Activated CD8-positive, alpha-beta T cell treated with anti-CD3 and anti-CD28 coated beads, Interleukin-2, amount 10 ng/mL, durations not matched to agents 7 days and 5 days (primary cell): ENCODE measurements at places on chromosomes 11 and 22. TPM values are rescaled to one million over a fixed set of nuclear protein-coding genes. Genes with fewer than 3 reads are reported as not detected.
A peak's percentile ranks its signal among the peaks of the same experiment; 100 is the strongest.

The DBX1 gene
- total RNA-seq = not detected

- peak overlapping the region; percentile 82 for H3K27ac ChIP-seq
- peak; percentile 76 for DNase-seq
- H3K27me3 ChIP-seq = no peaks in the 10 kb centered on the region
- H3K4me3 ChIP-seq = peak overlapping the region; percentile 29
These were observed 14.3 kb upstream of the BCL9L start for GRCh38 chr11:118939953-118940598.

The OR51B5 gene
- not detected for total RNA-seq

DNA sequence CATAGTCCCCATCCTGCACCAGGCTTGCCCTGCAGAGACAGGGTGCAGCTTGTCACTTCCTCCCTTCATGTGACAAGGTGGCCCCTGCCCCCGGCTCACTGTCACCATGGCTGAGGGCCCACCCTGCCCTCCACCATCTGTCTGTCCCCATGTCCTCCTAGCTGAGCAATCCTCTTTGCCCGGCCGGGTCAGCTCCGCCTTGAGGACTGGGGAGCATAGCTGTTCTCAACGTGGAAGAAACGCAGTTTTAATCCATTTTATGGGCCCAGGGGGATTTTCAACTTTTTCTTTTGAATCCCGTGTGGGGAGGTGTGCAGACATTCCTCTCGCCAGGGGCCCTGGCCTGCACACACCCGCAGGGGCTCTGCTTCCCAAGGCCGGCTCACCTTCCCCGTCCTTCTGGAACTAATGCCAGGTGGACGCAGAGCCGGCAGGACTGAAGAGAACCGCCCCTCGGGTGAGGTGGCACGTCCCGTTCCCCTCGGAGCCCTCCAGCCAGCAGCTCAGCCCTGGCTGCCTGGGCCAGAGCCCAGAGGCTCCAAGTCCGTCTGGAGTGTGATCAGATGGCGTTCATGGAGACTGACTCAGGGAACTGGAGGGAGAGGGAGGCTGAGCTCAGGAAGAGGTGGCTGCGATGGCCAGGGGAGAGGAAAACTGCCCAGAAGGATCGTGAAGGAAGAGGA lies 1108.7 kb downstream of the BRD1 start:
- DNase-seq = no peak
- H3K4me1 ChIP-seq = peaks cover 7% of the 10 kb centered on the region
- no peak overlapping the region for H3K4me3 ChIP-seq
- H3K27me3 ChIP-seq = no peaks in the 10 kb centered on the region
- H3K27ac ChIP-seq = no peak overlapping the region

The MYO18B gene
- 1.2 TPM for total RNA-seq

DNA sequence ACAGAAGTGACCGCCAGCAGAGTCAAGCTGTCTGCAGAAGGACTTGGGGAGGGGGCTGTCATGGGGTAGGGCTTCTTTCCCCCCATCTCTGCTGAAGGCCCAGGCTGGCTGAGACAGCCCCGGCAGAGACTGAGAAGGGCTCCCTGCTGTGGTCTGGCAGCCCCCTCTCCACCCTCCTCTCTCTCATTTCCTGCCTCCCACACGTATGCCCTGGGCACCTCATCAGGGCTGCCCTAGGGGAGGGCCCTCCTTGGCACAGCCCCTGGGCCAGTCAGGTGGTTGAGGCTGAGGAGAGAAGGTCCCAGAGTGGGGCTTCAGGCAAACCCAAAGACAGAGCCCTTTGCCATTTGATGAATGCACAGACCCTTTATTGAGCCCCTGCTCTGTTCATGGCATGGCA lies 3.6 kb downstream of the RASD2 start:
- H3K4me3 ChIP-seq = no peak overlapping the region
- H3K4me1 ChIP-seq = peaks cover 5% of the 10 kb centered on the region
- no peak for DNase-seq
- no peak overlapping the region for H3K27ac ChIP-seq
- peaks cover 25% of the 10 kb centered on the region for H3K27me3 ChIP-seq

GRCh38 chr11:78831571-78831970 lies 256.9 kb upstream of the NARS2 start:
- H3K36me3 ChIP-seq = no peaks in the 10 kb centered on the region
- DNase-seq = no peak
- H3K27me3 ChIP-seq = no peaks in the 10 kb centered on the region
- H3K27ac ChIP-seq = no peak overlapping the region
- H3K4me3 ChIP-seq = no peak overlapping the region

- no peak for DNase-seq
- no peaks in the 10 kb centered on the region for H3K27me3 ChIP-seq
- no peaks in the 10 kb centered on the region for H3K4me1 ChIP-seq
- peaks cover 19% of the 10 kb centered on the region for H3K36me3 ChIP-seq
- no peak overlapping the region for H3K4me3 ChIP-seq
- no peak overlapping the region for H3K27ac ChIP-seq
These were observed 29.1 kb upstream of the COMT start for GRCh38 chr22:19912271-19912999.

- DNase-seq = no peak
- no peak overlapping the region for H3K4me3 ChIP-seq
- H3K27me3 ChIP-seq = peaks cover 13% of the 10 kb centered on the region
- no peak overlapping the region for H3K27ac ChIP-seq
These were observed 129.5 kb upstream of the E2F8 start for GRCh38 chr11:19370100-19370861.

The KCNJ5 gene
- not detected for total RNA-seq

DNA sequence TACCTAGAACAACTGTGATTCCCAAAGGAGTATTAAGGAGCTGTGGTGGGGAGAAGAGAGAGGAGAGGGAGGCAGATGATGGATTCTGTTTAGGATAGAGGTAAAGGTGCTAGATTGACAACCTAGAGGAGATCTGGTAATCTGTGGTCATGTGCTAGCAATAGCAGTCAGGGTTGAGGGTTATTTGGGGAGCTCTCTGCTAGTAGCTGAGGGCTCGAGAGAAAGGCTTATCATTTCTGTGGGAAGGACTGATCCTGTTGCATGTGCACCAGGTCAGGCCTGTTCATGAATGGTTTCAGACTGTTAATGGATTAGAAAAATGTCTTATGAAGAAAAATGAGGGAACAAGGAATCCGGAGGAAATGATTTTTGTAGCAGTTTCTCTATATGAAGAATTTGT lies 63.2 kb downstream of the MTMR3 start:
- H3K36me3 ChIP-seq = peaks cover 4% of the 10 kb centered on the region
- H3K4me1 ChIP-seq = peaks cover 5% of the 10 kb centered on the region
- no peak for DNase-seq
- H3K4me3 ChIP-seq = no peak overlapping the region
- no peaks in the 10 kb centered on the region for H3K27me3 ChIP-seq

- H3K4me1 ChIP-seq = peaks cover 21% of the 10 kb centered on the region
- no peaks in the 10 kb centered on the region for H3K36me3 ChIP-seq
- DNase-seq = no peak
- peak overlapping the region; percentile 33 for H3K4me3 ChIP-seq
- no peak overlapping the region for H3K27ac ChIP-seq
These were observed 394 bp downstream of the KIAA1671 start for GRCh38 chr22:24952837-24953383.

The SLC5A1 gene
- not detected for total RNA-seq

GRCh38 chr22:40432625-40433024 lies 62.2 kb downstream of the SGSM3 start:
- H3K36me3 ChIP-seq = peaks cover 49% of the 10 kb centered on the region
- no peaks in the 10 kb centered on the region for H3K27me3 ChIP-seq
- H3K27ac ChIP-seq = no peak overlapping the region

GRCh38 chr11:133506023-133506422 lies 26.3 kb downstream of the OPCML start:
- H3K27me3 ChIP-seq = no peaks in the 10 kb centered on the region
- no peak overlapping the region for H3K4me3 ChIP-seq
- H3K27ac ChIP-seq = no peak overlapping the region
- no peak for DNase-seq
- no peaks in the 10 kb centered on the region for H3K4me1 ChIP-seq

DNA sequence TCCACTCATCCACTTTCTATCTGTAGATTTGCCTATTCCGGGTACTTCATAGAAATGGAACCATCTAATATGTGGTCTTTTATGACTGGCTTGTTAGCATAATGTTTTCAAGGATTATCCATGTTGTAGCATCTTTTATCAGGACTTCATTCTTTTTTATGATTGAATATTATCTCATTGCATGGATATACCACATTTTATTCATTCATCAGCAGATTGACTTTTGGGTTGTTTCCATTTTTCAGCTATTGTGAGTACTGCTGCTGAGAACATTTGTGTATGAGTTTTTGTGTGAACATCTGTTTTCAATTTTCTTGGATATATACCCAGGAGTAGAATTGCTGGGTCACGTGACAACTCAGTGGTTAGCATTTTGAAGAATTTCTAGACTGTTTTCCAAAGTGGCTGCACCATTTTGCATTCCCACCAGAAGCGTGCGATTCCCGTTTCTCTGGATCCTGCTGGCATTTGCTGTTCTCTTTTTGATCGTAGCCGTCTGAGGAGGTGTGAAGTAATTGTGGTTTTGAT lies 8.9 kb downstream of the DERL3 start:
- peak overlapping the region; percentile 18 for H3K27ac ChIP-seq
- H3K27me3 ChIP-seq = no peaks in the 10 kb centered on the region
- no peak for DNase-seq

The BIK gene
- 1.7 TPM for total RNA-seq

DNA sequence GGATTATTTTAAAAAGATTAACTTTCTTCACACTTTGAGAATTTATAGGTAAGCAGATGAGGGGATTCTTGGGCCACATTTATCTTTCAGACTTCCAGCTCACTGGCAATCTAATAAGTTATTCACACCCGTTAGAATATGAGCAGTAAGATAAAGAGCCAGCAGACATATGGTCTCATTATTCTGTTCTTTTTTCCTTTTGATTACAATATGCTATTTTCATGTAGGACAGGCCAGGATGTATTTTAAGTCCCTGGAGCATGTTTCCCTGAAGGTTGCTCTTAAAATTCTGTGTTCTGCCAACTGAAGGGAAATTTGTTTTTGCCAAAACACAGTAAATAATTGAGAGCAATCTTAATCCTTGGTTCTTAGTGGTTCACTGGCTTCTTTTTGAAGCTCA lies 22.2 kb downstream of the PDHX start:
- H3K27ac ChIP-seq = no peak overlapping the region
- peaks cover 34% of the 10 kb centered on the region for H3K36me3 ChIP-seq
- DNase-seq = no peak
- H3K4me1 ChIP-seq = peaks cover 19% of the 10 kb centered on the region
- no peak overlapping the region for H3K4me3 ChIP-seq

DNA sequence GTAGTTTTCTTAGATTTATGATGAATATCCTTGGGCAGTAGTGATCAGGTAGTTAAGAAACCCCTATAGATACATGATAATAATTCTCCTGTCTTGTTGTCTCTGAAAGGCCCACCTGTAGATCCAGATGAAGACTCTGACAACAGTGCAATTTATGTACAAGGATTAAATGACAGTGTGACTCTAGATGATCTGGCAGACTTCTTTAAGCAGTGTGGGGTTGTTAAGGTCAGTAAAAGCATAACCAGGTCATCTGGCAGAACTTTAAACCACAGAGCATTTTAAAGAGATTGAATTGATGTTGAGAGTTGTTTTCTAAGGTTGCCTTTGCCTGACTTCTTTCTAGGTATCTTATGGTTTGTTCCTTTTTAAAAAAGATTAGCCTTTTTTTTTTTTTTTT lies 14.1 kb upstream of the GAS2L1 start:
- H3K36me3 ChIP-seq = peaks cover 80% of the 10 kb centered on the region
- H3K4me3 ChIP-seq = no peak overlapping the region
- no peaks in the 10 kb centered on the region for H3K27me3 ChIP-seq
- no peak for DNase-seq

DNA sequence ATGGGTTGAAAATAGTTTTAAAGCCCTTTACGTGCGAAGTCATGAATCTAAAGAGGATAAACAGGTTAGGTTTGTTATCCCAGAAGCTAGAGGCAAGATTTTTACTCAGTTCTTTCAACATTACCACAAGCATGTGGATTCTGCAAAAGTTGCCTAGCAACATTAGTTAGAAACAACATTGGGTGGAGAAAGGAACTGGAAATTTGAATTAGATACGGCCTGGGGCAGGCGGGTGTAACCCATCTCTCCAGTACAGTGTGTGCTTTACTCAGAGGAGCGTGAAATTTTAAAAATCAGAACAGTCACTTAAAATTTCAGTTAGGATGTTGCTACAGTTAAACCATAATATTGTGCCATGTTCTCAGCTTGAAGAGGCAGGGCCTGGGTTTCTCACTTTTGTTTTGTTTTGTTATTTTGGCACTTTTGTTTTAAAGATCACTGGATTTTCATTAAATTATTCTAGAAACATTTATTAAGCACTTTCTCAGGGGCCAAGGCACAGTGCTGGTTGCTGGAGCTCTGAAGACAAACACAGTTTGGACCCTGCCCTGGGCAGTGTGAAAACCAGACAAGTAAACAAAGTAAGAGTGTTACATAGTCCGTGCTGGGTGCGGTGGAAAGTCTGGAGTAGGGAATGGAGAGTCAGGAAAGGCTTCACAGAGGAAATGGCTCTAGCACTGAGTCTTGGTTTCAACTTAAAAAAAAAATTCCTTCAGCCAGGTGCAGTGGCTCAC lies 4.4 kb upstream of the WEE1 start:
- H3K4me1 ChIP-seq = peaks cover 31% of the 10 kb centered on the region
- no peak for DNase-seq
- H3K27ac ChIP-seq = no peak overlapping the region
- peaks cover 14% of the 10 kb centered on the region for H3K27me3 ChIP-seq

DNA sequence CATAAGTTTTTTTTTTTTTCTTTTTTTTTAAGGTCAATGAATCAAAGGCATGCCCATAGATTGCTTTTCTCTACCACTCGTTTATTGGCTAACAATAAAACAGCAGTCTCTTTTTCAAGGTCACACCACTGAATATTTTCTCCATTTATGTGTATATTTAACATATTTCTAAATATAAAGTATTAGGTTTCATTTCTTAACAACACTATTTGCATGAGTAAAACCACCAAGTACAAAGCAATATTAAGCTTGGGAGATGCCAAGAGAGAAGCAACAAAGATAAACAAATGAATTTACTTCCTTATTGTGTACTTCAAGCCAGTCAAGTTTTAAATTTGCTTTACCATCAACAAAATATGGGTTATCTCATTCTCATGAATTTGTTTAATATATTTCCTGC lies 708.9 kb upstream of the CCDC179 start:
- H3K4me3 ChIP-seq = no peak overlapping the region
- H3K4me1 ChIP-seq = no peaks in the 10 kb centered on the region
- no peaks in the 10 kb centered on the region for H3K27me3 ChIP-seq
- DNase-seq = no peak
- no peak overlapping the region for H3K27ac ChIP-seq

- peaks cover 11% of the 10 kb centered on the region for H3K27me3 ChIP-seq
- H3K36me3 ChIP-seq = no peaks in the 10 kb centered on the region
- DNase-seq = no peak
- H3K27ac ChIP-seq = no peak overlapping the region
- H3K4me3 ChIP-seq = no peak overlapping the region
These were observed 15.0 kb downstream of the LRRC32 start for GRCh38 chr11:76655501-76656049.

The RIMBP3C gene
- 0.08 TPM for total RNA-seq
